ENCODE measurements at places on chromosomes 4 and X.

DNA sequence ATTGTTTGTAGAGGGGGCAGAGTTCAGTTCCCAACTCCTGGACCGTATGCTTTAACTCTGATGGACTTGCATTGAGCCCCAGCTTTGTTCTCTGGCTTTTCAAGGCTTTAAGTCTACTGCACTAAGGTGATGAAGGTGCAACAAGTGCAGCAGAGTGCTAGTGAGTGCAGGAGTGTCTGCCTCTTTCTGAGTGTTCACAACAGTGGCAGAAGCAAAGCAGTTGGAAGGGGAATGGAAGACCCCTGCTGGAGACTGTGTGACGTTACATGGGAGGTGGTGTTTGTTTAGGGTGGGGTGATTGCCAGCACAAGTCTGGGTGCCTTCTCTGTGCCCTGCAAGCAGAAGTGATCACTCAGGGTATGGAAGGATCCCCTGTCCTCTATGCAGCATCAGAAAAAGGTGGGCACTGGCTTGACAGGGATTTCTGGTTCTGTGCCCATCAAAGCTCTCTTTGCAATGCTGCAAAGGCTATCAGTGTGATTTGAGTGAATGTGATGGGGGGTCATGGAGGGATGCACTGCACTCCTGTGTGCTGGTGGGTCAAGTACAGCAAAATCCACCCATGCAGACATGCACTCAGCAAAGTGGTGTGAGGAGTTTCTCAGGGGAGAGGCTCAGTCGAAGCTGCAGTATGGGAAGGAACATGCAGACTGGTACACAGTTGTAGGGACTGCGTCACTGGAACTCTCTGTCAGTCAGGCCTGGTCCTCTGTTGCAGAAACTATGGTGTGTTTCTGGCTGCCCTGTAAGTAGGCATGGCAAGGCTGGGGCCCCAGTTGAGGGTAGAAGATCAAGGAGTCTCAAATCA is 70.9 kb upstream of the UGT2B7 start:
- DNase-seq, result no peak

GRCh38 chrX:153884136-153884535 is 1.8 kb downstream of the L1CAM start:
- DNase-seq, result no peak

DNA sequence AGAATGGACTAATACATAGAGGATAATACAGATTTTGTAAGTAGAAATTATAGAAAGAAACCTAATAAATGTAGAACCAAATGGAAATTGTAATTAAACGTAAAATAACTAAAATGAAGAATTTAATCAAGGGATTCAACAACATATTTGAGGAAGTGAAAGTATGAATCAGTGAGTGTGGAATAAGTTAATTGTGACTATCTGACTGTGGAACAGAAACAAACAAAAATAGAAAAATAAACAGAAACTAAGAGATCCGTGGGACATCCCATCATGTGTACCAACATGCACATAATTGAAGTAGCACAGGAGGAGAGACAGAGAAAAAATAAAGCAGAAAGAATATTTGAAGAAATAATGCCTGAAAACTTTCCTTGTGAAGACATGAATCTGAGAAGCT is 208.6 kb upstream of the TACR3 start:
- DNase-seq, result no peak

- no peak for DNase-seq
Observed at GRCh38 chr4:11487868-11488544, 59.3 kb upstream of the HS3ST1 start.

DNA sequence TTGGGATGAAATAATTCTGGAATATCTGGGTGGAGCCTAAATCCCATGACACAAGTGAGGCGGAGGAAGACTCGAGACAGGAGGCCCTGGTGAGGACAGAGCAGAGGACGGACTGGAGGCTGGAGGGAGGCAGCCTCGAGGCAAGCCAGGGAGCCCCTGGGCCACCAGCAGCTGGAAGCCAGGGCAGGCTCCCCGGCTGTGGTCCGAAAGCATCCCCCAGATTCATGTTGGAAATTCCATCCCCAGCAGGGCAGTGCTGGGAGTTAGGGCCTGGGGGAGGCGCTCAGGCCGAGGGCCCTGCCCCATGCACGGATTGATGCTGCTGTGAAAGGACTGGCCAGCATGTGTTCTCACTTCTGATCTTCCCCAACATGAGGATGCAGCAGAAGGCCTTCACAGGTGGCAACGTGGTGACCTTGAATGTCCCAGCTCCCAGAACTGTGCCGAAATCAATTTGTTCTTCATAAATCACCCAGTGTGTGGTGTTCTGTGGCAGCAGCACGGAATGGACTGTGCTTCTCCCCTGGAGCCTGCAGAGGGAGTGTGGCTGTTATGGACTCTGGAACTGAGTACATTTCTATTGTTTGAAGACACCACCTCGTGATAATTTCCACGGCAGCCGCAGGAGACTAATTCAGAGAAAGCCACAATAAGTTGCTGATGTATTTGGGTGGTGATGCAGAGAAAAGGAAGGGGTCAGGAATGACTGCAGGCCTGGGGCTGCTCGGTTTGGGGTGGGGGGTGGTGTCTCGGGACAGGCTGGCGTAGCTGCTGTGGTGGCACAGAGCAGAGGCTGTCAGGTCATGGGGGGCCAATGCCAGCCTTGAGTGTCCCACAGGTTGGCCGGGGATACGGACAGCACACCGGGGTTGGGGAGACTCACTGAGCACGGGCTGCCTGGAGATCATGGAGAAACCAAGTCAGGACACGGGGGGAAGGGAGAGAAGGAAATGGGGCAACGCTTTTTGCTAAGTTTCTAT is 56.9 kb downstream of the PCGF3 start:
- DNase-seq, result no peak

DNA sequence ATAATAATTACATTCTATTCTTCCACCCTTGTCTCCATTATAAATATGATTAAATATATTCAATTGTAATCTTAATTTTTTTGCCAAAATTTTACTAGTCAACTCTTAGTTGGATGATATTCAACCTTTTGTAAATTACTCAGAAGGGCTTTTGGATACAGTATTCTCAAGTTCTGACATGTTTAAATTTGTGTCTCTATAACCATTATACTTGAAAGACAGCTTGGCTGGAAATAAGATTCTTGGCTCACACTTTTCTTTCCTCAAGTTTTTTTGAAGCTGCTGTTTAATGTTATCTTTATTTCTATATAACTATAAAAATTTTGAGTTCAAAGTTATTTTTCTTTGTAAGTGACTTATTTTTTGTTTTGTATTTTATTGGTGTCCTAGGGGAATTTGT is 214.4 kb downstream of the ARAP2 start:
- DNase-seq, result no peak

- DNase-seq, result no peak
Observed at GRCh38 chr4:5773271-5773555, 62.2 kb downstream of the EVC start.

GRCh38 chrX:118493653-118494297 is 1.8 kb upstream of the DOCK11 start:
- DNase-seq, result no peak

DNA sequence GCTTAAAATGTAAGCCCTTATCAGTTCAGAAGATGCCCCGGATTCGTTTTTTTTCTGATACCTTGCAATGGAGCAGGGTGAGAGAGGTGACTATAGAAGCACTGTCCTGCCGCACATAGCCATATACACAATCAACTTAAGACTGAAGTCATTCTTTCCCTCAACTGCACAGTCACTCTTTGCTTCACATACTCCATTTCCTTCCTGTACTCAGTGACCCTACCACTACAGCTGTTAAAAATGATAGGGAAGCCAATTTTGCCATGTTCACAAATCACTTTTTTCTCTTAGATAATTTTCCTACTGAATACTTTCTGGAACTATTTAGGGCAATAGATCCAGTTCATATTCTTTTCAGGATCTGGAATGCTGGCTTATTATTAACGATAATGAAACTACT is 300.0 kb downstream of the ANK2 start:
- no peak for DNase-seq

- DNase-seq, result no peak
Observed at GRCh38 chr4:116020141-116020722, 906.8 kb upstream of the NDST4 start.

DNA sequence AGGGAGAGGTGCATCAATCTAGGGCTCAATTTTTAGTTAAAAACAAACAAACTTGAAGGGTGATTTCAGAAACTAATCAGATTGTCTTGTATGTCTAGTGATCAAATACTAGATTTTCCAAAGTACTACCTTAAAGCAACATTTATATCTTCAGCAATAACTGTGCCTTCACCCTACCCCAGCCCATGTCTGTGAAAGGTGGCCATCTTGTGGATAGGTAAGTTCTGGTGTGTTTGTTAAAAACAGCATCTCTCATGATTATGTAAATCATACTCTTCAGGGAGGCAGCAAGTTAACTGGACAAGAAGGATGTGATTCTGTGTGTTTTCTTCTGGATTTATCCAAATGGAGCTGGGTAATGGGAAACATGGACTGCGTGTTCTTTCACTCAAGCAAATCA is 81.4 kb upstream of the ACSL1 start:
- DNase-seq, result no peak

- no peak for DNase-seq
Observed at GRCh38 chr4:161760008-161760407, 403.8 kb downstream of the FSTL5 start.

DNA sequence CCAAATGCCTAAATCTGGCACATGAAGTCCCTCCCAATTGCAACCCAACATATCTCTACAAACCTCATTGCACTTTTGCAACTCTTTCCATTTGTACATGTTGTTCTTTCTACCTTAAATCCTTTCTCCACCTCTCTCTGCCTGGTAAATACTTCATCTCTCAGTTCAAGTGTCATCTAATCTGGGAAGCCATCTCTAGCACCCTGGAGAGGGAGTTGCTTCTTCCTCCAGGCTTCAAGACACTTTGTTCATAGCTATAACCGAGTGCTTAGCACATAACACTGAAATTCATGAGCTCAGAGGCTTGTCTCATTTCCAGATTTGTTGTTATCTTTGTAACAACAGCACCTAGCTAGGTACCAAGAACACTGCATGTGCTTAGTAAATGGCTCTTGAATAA is 114.8 kb upstream of the NAP1L5 start:
- no peak for DNase-seq

GRCh38 chr4:140170299-140170698 is 16.3 kb upstream of the MAML3 start:
- DNase-seq, result no peak

GRCh38 chr4:153713866-153714646 is 30.0 kb downstream of the TLR2 start:
- DNase-seq, result no peak

DNA sequence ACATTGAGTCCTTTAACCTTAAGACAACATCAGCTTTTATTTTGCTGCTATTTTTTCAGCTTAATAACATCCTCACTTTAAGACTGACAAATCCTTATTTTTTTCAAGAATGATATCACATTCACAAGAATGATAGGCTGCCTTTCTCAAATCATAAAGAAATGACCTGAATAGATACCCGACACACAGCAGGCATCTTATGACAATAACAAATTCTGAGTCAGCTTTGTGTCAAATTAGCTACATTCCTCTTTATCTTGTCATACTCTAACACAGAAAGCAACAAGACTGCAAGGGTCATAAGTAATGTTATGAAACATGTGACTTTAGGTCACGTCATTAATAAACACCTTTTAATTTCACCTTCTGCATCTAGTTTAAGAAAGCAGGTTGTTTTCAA is 2387.6 kb downstream of the PCDH7 start:
- no peak for DNase-seq

DNA sequence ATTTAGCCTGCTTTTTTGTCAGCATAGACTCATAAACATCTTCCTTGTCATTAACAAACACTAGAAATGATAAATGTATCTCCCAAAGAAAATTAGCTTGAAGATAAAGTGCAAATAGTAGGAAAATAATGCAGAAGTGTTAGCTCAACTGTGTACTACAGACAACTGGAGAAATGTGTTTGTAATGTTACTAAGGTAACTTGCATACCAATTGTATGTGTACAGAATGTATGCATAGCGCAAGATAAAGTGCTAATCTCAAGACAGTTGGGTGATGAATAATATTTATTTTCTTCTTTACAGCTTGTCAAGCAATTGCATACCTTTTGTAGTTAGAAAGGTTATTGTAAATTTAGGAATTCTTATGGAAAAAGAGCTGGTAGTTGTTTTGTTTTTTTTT is 22.1 kb downstream of the FMR1 start:
- DNase-seq, result no peak

DNA sequence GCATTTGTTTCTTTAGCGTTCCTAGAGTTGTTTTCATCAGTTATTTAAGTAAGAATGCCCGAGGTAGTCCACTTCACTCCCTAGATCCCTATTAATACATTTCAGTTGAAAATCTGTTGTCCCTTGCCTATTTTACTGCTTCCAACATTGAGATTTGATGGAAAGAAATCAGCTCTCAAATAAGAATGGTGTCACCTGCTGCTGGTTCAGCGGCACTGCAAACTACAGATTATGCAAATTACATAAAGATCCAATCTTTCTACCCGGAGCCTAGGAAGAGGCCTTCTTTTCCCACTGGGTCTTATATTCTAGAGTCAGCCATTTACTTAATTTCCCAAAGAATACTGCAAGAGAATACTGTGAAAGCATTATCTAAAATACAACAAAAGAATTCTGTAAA is 597.6 kb upstream of the MAGEB2 start:
- no peak for DNase-seq

GRCh38 chr4:87236861-87237260 is 16.4 kb upstream of the KLHL8 start:
- no peak for DNase-seq

GRCh38 chr4:7738458-7739076 is 201.1 kb downstream of the AFAP1 start:
- no peak for DNase-seq

GRCh38 chr4:164440199-164440598 is 313.7 kb upstream of the SMIM31 start:
- DNase-seq, result no peak

DNA sequence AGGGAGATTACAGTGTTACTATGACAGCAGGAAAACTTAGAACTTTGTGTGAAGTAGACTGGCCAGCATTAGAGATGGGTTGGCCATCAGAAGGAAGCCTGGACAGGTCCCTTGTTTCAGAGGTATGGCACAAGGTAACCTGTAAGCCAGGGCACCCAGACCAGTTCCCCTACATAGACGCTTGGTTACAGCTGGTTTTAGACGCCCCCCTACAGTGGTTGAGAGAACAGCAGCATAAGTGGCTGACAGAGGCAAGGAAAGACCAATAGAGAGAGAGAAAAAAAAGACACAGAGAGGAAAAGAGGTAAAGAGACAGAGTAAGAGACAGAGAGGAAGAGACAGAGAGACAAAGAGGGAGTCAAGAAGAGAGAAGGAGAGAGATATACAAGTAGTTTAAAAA is 144.5 kb downstream of the GC start:
- no peak for DNase-seq

DNA sequence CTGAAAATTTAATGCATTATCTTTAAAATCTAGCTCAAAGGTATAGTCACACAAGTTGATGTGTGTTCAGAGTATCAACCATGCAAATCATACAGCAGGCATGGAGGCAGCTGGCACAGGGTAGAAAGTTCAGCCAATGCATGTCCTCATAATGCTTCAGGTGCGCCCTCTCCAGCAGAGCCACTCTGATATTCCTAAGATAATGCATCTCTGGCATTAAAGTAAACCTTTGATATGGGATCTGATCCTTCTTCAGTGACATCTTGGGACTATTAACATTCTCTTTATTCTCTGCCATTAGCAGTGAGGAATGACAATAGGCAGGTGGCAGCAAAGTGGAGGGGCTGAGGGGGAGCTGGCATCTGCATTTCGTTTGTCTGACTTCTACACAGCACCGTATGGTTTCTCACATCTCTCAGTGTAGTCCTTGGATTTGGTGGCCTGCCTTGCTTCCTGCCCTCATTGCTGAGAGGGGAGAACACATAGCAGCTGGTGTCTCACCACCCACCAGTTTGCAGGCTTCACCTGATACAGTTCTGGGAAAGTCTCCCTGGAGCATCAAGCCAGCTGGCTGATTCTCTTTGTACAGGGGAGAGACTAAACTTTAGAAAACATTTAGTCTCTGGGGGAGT is 168.7 kb upstream of the TBC1D9 start:
- DNase-seq, result no peak

- no peak for DNase-seq
Observed at GRCh38 chr4:52019936-52020657, at the start of gene LRRC66. Gene LRRC66, minus strand, starts transcription at chr4:52020363. Its CDS starts 2,750 bp downstream, at chr4:52017613.

Measured in hematopoietic multipotent progenitor cell treated with erythropoietin and hydrocortisone succinate and interleukin-3 and kit ligand, for 15 days (in vitro differentiated cells).